Hematopoietic multipotent progenitor cell treated with erythropoietin and hydrocortisone succinate and interleukin-3 and kit ligand, for 15 days (in vitro differentiated cells): ENCODE measurements at places on chromosomes 5 and 9.

- DNase-seq: no peak
Measured at GRCh38 chr9:14372437-14373335, 58.7 kb upstream of the NFIB start.

GRCh38 chr5:127089191-127089590 lies 15.9 kb upstream of the C5orf63 start:
- no peak for DNase-seq

GRCh38 chr5:11104651-11105112 lies 343.6 kb upstream of the DAP start:
- no peak for DNase-seq

DNA sequence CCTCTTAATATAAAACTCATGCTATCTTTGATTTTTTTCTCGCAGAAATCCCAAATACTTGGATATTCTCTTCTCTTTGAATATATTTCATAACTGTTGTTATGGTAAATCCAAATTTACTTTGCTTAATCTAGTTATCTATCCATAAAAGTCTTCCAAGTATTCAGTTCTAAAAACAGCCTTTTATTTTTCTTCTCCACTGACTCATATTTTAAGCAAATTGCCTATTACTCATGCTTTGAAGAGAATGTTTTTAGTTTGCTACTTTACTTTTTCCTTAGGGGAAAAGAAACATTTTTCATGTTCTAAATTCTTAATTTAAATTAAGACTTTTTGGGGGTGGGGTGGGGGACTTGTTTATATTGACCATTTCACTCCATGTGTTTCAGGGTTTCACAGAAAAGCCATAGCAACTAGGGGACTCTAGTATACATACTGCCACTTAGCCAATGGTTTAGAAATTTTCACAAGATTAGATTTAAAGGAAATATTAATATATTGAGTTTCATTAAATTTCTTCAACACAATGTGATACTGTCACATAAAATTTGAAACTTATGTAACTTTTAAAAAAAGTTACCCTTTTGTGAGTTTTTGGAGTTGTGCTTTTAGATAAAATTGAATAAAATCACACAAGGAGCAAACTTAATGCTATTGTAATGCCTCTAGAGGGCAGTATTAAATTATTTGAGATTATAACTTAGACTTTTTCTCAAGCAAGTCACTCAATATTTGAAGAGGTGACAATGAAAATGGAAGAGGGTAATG lies 545.8 kb upstream of the ARRDC3 start:
- DNase-seq: no peak

GRCh38 chr9:911005-911404 lies 65.5 kb upstream of the DMRT3 start:
- DNase-seq: no peak
